Astrocyte of the spinal cord (primary cell): ENCODE measurements at places on chromosomes 6 and 20.

- no peak for DNase-seq
Observed at GRCh38 chr20:61047515-61047914, 204.5 kb upstream of the CDH4 start.

DNA sequence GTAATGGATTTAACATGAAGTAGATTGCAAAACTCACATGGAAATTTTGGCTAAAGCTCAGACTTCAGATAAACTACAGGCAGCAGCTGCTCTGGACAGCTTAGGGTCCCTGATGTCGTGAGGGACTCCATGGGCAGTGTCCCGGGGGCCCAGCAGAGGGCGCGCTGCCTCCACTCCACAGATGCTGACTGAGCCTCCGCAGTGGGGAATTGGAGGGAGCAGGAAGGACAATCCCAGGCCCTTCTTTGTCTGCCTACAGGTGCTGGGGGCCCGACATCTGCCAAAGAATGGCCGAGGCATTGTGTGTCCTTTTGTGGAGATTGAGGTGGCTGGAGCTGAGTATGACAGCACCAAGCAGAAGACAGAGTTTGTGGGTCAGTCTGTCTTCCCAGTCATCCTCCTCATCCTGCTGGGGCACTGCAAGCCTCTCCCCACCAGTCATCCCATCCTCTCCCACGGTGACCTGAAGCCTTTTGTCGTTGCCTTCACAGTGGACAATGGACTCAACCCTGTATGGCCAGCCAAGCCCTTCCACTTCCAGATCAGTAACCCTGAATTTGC is 35.9 kb downstream of the PLCG1 start:
- peak; percentile 66 for DNase-seq

DNA sequence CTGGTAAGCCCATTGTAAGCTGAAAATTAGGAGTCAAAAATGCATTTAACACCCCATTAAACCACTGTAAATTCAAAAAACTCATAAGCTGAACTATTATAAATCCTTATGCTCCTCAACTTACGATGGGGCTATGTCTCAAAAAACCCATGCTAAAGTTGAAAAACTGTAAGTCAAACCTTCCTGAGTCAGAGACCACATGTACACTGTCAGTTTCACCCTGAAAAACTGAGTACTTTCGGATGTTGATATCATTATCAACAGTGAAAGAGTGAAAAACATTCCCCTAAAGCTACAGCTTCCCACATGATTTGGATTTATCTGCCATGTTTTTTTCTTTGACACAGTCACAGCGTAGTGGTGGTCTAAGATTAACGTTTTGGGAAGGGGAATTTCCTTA is 14.2 kb downstream of the RAB23 start:
- DNase-seq = no peak

DNA sequence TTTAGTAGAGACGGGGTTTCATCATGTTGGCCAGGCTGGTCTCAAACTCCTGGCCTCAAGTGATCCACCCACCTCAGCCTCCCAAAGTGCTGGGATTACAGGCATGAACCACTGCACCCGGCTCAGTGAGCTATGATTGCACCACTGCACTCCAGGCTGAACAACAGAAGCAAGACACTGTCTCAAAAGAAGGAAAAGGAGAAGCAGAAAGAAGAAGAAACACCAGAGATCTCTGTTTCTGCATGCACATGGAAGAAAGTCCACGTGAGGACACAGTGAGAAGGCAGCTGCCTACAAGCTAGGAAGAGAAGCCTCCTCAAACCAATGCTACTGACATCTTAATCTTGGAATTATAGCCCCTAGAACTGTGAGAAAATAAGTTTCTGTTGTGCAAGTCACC is 16.0 kb downstream of the ECT2L start:
- no peak for DNase-seq

- DNase-seq = no peak
Observed at GRCh38 chr6:38599966-38600550, 39.7 kb downstream of the BTBD9 start.

DNA sequence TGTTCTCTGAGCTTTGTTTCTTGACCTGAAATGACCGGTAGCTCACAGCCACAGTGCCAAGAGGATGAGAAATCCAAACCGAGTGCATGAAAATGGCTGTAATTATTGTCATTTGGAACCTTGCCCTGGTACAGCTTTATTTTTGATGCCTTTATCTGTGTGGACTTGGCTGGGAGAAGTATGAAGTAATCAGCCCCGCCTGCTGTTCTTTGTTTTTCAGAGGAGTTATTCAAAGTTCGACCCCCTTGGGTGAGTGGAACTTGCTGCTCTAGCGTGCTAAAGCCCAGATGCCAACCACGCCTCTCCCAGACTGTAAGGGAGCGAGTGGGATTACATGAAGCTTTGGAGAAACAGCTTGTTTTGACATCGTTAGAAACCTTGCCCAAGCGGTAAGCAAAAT is 48.3 kb downstream of the ECT2L start:
- DNase-seq = peak; percentile 70

- peak; percentile 54 for DNase-seq
Observed at GRCh38 chr6:75217193-75217592, 11.3 kb upstream of the COL12A1 start.

GRCh38 chr6:107819964-107820337 is 4.2 kb downstream of the SCML4 start:
- no peak for DNase-seq

DNA sequence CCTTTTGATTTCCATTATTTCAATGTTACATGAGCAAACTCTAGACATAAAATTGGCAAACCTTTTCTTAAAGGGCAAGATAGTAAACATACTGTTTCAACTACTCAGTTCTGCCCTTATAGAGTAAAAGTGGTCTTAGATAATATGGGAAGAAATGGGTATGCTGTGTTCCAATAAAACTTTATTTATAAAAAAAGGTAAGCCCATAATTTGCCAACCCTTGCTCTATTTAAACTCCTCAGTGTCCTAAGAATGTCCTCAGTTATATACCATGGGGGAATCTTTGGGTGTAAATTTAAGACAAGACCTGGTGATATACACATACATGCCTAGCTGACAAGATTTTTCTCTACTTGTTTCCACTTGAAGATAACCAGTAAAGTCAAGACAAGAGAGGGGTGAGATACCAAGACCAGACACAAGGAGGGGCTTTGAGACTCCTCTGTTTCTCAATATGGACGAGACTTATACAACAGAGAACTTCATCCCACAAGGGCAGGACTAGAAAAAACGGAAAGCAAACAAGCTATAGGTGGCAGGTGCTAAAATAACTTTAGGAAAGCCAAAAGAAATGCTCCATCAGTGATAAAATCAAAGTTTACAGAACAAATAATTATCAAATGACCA is 10.5 kb downstream of the SNX3 start:
- peak; percentile 43 for DNase-seq
